ENCODE measurements at places on chromosomes 6 and 20. TPM values are rescaled to one million over a fixed set of nuclear protein-coding genes. Genes with fewer than 3 reads are reported as not detected.

DNA sequence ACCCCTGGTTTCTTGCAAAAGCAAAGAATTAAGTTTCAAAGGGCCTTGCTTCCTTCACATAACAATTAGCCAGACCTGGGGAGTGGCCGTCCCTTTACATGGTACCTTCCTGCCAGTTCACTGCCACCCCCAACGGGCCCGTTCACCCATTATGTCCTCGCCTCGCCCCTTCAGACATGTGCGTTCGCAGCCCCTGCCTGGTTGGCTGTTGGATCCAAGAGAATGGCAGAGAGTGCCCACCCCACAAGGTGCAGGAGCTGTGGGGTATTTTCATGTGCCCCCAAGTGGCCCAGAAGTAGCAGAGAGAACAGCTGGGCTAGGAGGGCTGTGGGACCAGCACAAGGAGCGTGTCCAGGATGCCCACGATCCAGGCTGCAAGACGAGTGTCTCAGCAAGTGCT, 422.9 kb upstream of the SULF2 start:
- DNase-seq: no peak

GRCh38 chr6:53938810-53939209, 144.0 kb downstream of the LRRC1 start:
- no peak for DNase-seq

- no peak for DNase-seq
Measured at GRCh38 chr20:36819659-36820058, 46.1 kb upstream of the DSN1 start.

GRCh38 chr20:47287609-47288144, 68.8 kb downstream of the ZMYND8 start:
- DNase-seq: no peak

The HSPA1L gene
- total RNA-seq: 0.15 TPM

The COL9A1 gene
- total RNA-seq: not detected

- DNase-seq: peak; percentile 60
Measured at GRCh38 chr6:47414423-47415167, 63.0 kb upstream of the CD2AP start.

The SLC32A1 gene
- total RNA-seq: not detected
